ENCODE measurements at places on chromosomes 1 and 21.

GRCh38 chr1:202981939-202982338, 14.9 kb upstream of the CYB5R1 start:
- DNase-seq = no peak

- no peak for DNase-seq
Measured at GRCh38 chr21:31667639-31668038, 8.1 kb downstream of the SOD1 start.

- no peak for DNase-seq
Measured at GRCh38 chr1:93344886-93345632, 648 bp upstream of the DR1 start.

DNA sequence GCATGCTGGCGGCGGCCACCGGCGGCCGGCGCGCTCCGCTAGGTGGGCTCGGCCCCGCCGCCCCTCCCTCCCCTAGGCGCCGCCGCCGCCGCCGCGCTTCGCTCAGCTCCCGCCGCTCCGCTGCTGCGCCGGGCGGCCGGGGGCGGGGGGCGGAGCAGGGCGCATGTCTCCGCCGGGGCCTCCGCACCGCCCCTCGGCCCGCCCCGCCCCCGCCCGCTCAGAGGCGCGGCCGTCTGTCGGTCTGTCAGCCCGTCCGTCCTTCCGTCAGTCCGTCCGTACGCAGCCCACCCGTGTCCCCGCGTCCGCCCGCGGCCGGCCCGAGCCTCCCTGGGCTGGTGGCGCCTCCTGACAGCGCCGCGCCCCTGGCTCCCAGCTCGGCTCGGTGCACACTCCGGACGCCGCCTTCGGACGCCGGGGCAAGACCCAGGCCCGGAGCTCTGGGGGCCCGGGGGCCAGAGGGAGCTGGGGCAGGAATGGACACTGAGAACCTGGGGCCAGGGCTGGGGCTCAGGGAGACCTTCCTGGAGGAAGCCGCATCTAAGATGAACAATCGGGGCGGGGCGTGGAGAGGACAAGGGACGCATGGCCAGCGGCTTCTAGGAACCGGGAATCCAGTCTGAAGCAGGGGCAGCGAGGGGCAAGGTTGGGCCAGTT, at the start of gene GPR153:
TSS of gene GPR153 (minus strand) at position 138 of the 654 bp plus-strand sequence. CDS start 6,193 bp downstream, outside the sequence.
- peak; percentile 48 for DNase-seq

DNA sequence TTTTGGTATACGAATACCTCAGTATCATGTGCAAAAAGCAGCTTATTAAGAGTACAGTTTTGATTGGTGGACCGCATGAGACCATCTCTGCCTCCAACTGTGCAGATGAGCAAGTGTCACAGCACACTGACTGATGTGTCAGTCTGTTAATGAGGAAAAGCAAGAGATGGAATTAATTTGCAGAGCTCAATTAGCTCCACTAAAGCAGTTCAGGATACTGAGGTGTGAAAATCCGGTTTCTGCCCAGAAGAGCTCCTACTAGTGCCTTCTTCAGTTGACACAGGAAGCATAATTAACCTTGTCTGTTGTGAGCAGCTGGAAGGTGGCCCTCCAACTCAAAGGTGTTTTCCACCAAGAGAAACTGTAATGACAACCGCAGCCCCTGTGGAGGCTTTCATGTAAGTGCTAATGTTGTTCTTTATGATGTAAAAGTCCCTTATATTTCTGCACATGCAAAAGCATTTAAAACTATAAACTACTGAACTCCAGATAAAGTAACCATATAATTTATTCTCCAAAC, 44.3 kb downstream of the PCNX2 start:
- DNase-seq = no peak

GRCh38 chr1:19804831-19805251, 5.1 kb upstream of the TMCO4 start:
- DNase-seq = no peak

DNA sequence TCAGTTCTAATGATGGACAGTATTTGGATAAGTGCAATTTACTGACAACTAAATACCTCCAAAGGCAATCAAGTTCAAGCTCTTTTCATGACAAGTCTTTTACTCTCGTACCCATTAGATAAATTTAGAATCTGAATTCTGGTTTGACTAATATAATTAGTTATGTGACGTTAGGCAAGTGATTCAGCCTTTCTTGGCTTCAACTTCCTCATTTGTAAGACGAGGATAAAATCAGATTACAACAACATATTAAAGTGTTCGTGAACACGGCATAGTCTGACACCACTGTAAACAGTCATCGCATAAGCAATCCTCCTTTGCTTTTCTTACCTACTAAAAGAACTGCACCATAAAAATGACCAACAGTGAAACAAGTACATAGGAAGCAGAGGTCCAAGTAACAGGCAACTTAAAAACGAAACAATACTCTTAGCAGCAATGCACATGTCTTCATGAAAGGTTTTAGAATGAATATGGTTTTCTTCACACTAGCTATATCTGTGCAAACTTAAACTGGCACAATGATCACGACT, 25.7 kb downstream of the COA6 start:
- no peak for DNase-seq

DNA sequence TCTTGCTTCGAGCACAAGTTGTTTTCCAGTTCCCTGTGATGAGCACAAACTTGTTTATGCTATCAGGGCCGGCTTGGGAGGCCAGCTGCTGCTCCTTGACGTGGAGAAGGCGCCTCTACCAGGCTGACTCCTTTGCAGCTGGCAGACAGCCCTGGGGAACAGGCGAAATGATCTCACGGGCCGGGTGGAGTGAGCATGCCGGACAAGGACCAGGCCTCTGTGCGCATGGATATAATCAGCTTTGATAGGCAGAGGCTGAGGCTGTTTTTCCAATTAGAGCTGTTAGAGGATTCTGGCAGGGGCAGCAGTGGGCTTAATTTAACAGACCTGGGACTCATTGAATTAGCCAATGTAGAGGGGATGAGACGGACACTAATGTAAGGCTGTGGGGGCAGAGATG, 38.9 kb downstream of the FAM163A start:
- no peak for DNase-seq

DNA sequence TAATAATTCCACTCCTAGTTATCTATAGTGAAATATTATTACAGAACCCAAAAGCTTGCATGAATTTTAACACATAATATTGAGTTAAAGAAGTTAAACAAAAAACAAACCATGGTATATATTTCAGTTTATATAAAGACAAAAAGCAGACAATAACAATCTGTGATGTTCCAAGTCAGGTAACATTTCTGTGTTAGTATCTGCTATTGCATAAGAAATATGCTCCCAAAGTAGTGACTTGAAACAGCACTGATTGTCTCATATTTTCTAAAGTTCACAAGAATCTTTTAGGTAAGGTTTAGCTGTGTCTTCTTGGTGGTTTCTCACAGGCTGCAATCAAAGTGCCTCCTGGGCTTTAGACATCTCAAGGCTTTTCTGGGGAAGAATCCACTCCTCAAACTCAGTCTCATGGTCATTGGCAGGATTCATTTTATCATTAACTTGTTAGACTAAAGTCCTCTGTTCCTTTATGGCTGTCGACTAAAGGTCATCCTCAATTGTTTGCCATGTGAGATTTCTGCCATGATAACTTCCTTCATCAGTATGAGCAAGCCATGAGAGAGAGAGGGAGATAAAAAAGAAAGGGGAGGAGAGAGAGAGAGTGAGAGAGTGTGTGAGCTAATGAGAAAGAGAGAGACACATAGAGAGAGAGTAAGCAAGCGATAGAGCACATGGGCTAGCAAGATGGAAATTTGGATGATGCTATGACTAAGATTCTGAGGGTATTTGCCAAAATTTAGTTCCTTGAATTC, 19.9 kb downstream of the GBP1 start:
- DNase-seq = no peak

- no peak for DNase-seq
Measured at GRCh38 chr1:59481881-59482505, 185.1 kb downstream of the FGGY start.

- no peak for DNase-seq
Measured at GRCh38 chr1:116139592-116140134, 28.5 kb downstream of the MAB21L3 start.

DNA sequence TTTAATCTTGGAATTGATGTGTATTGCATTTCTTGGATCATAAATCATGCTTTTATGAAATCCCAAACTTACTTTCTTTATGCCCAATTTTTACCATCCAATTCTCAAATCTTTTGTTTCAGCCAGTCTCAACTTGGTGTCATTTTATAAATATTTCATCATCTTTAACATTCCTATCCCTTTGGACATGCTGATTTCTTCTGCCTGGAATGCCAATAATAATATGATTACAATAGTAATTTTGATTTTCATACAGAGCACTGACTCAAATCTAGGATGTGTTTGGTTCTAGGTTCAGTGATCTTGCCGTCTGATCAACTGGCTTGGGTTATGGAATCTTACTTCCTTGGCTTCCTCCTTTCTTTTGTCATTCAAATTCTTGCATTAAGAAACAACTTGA, 12.8 kb downstream of the RRP15 start:
- DNase-seq = no peak
